Activated T-helper 1 cell treated with anti-CD3 and anti-CD28 coated beads, Interleukin-12 subunit alpha, Interleukin-12 subunit beta, Interleukin-2, Interleukin-4 antibody, amounts not matched to agents 30 ng/mL and 10 ng/mL and 1 ng/mL, durations not matched to agents 14 hours and 24 hours and 36 hours (primary cell): ENCODE measurements at places on chromosomes 11 and 22.

DNA sequence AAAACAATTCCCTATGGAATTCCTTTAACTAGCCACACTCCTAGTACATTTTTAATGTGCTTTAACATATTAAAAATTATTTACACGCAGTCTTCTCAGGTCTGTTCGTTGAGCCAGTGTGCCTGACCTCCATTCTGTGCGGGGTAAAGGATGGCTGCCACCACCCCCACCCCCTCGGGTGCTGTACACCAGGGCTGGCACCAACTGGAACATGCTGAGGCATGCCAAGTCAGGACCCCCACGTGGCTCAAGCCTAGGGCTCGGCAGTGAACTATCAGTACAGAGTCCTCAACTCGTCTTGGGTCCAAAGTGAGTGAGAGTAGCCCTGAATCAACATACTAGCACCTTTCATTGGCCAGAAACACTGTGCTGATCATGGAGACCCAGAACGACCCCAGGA, 32.5 kb upstream of the PHF21B start:
- DNase-seq, result no peak

DNA sequence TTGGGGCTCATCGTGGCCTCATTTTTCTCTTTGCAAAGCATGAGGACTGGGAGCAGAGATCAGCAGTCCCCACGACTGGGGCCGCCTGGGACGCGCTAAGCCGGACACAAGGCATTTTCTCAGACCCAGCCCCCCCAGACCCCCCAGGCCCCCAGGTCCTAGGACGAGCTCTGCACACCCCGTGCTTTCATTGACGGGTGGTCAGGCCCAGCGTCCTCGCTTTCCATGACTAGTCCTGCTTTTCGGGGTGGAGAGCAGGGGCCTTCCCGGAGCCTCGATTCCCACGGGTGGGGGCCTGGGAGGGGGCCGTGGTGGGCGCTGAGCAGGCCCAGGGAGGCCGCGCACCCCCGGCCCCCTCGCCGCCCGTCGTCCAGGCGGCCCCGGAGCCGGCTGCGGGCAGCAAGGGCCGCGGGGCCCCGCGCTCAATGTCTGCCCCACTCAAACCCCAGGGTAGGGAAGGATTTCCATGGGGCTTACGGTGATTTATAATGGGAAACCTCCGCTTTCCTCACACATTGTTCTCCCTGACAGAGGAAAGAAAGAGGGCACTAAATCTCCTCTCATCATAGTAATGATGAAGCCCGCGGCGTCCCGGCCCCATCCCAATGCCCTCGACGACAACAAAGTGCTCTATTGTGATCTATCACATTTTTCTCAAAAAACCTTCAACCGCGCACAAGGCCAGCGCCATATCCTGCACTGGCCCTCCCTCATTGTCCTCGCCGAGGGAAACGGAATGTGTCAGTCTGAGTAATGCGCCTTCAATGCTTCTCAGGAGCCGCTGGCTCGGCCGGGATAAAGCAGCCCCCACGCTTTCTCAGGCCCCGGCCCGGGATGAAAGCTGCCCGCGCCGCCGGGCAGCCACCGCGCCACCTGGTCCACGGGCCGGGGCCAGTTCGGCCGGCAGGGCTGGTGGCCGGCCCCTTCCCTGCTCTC, 10.4 kb upstream of the LINC01488 start:
- no peak for DNase-seq

GRCh38 chr22:41229730-41230400, 10.9 kb downstream of the CHADL start:
- no peak for DNase-seq

DNA sequence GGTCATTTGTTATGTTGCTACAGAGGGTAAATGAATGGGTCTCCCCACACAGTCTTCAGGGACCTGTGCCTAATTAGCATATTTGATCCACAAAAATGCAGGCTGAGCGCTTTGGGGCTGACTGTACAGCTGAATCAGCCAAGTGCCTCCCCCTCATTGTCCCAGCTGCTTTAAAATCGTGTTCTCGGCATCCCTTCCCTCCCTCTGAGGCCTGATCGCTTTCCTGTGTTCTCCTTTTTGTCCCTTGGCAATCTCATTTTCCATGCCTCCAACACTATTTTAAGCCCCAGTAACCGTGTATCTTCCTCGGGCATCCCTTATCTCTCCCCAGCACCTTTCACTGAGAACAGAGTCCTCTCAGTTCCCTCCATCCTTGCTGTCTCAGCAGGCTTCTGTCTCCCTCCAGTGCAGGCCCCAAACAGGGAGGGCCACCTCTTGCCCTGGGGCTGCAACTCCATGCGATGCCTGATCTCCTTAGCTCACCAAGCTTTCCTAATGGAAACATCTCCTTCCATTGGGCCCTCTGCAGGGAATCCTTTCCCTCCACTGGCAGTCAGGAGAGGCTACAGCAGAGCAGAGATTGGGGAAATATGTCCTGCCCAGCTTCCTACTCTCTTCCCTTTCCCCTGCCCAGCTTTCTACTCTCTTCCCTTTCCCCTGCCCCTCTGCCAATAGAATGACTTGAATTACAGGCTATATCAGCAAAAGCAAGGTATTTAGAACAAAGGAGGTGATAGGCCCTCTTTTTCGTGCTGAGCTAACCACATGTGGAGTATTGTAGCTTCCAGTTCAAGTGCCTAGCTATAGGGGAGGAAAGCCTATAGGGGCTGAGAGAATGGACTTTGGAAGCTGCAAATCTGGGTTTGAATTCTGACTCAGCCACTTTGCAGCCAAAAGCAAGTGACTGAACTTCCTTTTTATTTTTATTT, 13.8 kb downstream of the UQCR10 start:
- no peak for DNase-seq

- no peak for DNase-seq
These were observed 1.3 kb upstream of the SEC14L3 start for GRCh38 chr22:30472994-30473720.
